ENCODE measurements at places on chromosomes 12 and 14.
A peak's percentile ranks its signal among the peaks of the same experiment; 100 is the strongest.

GRCh38 chr12:52020539-52021336 lies 14.0 kb downstream of the TAMALIN start:
- DNase-seq = no peak

DNA sequence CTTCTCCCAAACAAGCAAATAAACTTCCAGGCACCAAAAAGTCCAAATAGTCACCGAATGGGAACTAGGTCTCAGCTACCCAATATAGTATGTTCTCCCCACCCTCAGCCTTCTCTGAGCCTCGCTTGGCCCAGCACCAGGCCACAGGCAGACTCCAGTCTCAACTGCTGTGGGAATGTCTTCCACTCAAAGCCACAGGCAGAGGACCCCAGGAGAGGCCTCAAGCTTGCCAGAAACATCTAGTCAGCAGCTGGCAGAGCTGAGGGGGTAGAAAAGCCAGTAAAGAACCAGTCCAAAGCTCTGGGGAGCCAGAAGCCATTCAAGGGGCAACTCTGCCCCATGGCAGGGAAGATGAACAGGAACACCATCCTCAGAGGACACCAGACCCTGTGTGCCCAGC lies 41.8 kb downstream of the FMNL3 start:
- no peak for DNase-seq

DNA sequence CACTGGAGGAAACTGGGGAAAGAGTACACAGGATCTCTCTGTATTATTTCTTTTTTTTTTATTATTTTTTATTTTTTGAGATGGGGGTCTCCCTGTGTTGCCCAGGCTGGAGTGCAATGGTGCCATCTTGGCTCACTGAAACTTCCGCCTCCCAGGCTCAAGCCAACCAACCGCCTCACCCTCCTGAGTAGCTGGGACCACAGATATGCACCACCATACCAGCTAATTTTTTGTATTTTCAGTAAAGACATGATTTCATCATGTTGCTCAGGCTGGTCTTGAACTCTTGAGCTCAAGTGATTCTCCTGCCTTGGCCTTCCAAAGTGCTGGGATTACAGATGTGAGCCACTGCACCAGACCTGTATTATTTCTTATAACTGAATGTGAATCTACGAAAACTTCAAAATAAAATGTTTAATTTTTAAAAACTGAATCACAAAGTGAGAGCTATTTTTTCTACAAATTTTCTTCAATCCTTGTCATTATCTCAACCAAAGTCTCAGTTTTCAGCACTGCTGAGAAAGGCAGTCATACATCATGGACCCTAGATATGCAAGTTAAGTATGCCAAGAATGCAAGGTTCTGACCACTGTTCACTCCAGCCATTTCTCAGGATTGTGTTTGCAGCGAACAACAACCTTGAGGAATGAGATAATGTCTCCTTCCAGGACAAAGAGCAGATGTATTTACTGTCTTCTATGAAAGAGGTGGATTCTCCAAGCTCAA lies 2.4 kb downstream of the EAPP start:
- no peak for DNase-seq

DNA sequence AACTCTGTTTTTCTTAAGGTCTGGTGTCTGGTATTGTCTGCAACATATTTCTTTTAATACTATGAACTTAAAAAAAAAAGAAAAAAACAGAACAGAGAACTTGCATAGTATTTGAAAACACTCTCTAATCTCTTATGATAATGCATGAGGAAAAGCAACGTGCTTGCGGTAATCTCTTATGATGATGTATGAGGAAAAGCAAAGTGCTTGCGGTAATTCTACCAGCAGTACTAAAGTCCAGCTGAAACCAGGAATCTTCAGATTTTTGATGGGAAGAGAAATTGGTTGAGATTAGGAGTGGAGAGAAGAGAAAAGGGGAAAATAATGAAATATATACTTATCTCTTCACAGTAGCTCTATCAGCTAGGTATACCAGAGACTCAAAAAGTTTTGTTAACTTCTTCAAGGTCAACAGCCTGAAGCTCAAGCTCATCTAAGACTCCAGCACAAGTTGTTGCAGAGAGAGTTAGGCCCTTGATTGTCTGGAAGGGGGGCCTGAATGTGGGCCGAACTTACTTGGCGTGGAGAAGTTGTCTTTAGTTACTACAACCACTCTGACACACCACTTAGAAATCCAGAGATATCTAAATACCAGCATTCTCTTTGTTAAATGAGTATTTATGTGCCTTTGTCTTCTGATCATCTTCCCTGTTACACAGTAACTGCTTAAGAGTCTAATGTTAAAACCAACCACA lies 240.4 kb downstream of the PRKD1 start:
- DNase-seq = no peak

- no peak for DNase-seq
These were observed 324.0 kb downstream of the MED13L start for GRCh38 chr12:115953450-115953849.

DNA sequence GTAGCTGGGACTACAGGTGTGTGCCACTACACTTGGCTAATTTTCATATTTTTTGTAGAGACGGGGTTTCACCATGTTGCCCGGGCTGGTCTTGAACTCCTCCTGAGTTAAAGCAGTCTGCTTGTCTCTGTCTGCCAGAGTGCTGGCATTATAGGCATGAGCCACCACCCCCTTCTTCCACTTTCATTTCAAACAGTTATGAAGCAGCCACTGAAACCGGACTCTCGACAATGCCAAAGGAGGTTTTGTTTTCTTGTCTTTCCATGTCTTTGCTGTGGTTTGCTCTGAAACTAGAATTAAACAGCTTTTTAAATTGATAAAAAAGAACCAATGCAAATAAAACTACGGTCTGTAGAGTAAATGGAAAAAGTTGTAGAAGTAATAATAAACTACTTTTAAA lies 30.4 kb downstream of the RAP1B start:
- DNase-seq = peak; percentile 46

- no peak for DNase-seq
These were observed 152.3 kb upstream of the C14orf180 start for GRCh38 chr14:104427131-104427851.

DNA sequence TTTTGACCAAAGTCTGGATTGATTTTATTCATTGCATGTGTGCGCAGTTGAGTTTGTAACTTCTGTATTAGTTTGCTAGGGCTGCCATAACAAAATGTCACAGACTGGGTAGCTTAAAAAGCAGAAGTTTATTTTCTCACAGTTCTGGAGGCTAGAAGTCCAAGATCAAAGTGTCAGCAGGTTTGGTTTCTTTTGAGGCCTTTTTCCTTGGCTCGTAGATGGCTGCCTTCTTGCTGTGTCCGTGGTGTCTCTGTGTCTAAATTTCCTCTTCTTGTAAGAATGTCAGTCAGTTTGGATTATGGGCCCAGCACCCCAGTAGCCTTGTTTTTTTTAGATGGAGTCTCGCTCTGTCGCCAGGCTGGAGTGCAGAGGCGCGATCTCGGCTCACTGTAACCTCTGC lies 11.8 kb downstream of the DNM1L start:
- no peak for DNase-seq

- no peak for DNase-seq
These were observed 78.6 kb downstream of the SLC15A5 start for GRCh38 chr12:16198884-16199283.

- no peak for DNase-seq
These were observed 54.7 kb downstream of the BCL11B start for GRCh38 chr14:99217066-99217955.

DNA sequence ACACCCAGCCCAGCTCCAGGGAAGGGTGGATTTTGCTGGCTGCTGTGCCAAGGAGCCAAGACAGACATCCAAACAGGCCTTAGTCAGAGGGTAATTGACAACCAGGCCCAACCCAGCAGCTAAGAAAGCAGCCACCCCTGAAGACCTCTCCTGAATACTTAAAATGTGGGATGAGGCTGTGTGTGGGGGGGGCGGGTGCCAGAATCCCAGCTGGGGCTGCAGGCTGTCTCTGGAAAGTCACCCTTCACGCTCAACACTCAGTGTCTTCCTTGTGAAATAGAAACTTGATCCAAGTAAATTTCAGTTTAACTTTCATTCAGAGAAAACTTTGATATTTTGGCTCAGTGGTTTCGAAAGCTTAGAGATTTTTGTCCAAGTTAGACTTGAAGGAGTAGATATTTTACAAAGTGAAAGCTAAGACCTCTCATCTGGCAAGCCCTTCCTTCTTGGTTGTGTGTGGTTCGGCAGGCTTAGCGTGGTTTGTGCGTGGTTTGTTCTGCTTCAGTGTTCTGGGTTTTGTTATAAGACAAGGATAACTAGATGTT lies 5.1 kb downstream of the PAPLN start:
- no peak for DNase-seq

GRCh38 chr14:24103451-24103850 lies 9.3 kb downstream of the PCK2 start:
- no peak for DNase-seq

- no peak for DNase-seq
These were observed 59.3 kb downstream of the HEATR5A start for GRCh38 chr14:31360919-31361662.

All from stimulated activated CD4-positive, alpha-beta T cell treated with anti-CD3 and anti-CD28 coated beads, Interleukin-12 subunit alpha, Interleukin-12 subunit beta, amount 100 ng/mL, for 48 hours (primary cell).